ENCODE measurements at places on chromosomes 1 and 21.
A peak's percentile ranks its signal among the peaks of the same experiment; 100 is the strongest.

DNA sequence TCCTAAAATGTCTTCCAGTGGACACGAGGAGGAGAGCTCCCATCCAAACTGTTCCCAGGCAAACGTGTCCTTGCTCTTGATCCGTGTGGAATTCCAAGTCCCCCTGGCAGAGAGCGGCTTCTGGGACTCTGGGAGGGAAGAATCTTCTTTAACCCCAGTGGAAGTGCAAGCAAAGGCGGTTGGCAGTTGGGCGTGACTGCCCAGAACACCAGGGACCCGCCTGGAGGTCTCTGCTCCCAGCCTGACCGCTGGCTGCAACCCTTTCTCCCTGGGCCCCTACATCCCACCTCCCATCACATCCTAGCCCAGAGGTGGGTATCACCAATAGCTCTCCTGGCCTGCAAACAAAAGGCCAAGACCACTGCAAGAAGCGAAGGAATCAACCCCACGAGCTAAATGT is 17.8 kb downstream of the CASZ1 start:
- no peak for DNase-seq

DNA sequence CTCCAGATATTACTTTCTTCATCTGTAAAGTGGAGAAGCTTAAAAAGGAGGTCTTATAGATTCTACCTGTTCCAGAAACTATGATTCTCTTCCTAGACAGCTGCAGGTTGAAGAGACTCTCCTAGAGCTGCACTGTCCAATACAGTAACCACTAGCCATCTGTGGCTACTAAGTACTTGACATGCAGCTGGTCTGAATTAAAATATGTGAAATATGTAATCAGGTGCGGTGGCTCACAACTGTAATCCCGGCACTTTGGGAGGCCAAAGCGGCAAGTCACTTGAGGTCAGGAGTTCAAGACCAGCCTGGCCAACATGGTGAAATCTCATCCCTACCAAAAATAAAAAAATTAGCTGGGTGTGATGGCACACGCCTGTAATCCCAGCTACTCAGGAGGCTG is 15.8 kb downstream of the APP start:
- no peak for DNase-seq

DNA sequence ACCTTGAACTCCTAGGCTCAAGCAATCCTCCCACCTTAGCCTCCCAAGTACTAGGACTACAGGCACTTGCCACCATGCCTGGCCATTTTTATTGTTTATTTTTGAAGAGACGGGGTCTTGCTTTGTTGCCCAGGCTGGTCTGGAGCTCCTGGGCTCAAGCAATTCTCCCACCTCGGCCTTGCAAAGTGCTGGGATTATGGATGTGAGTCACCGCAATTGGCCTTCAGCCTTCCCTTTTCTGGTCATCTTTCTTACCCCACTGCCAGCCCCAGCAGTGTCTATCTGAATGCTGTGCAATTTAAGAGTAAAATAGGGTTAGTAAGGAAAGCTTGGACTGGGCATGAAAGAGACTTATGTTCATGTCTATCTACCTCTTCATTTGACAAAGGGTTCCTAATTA is 6.1 kb upstream of the KLF17 start:
- DNase-seq, result peak; percentile 5

GRCh38 chr21:15421441-15421881 is 308.3 kb upstream of the USP25 start:
- no peak for DNase-seq

- DNase-seq, result peak; percentile 29
These were observed 131.2 kb downstream of the TGFB2 start for GRCh38 chr1:218476385-218476784.

GRCh38 chr1:15765495-15766194 is 7.0 kb downstream of the FBLIM1 start:
- DNase-seq, result no peak

DNA sequence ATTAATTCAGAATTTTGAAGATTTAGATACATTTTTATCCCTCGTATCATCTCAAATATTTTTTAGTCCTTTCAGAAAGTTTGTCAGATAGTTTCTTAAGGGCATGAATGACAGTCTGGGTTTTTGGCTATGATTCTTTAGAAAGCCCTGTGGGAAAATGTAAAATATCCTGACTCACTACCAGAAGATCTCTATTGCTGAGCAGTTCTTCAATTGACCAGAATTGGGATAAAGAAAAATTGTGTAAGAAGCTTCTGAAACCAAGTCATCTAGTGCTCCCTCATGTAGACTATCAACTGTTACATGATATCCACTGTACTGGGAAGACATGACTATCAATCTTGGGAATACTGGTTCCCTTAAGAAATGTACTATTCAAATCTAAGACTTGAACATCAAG is 608.3 kb upstream of the CHRM3 start:
- DNase-seq, result no peak

DNA sequence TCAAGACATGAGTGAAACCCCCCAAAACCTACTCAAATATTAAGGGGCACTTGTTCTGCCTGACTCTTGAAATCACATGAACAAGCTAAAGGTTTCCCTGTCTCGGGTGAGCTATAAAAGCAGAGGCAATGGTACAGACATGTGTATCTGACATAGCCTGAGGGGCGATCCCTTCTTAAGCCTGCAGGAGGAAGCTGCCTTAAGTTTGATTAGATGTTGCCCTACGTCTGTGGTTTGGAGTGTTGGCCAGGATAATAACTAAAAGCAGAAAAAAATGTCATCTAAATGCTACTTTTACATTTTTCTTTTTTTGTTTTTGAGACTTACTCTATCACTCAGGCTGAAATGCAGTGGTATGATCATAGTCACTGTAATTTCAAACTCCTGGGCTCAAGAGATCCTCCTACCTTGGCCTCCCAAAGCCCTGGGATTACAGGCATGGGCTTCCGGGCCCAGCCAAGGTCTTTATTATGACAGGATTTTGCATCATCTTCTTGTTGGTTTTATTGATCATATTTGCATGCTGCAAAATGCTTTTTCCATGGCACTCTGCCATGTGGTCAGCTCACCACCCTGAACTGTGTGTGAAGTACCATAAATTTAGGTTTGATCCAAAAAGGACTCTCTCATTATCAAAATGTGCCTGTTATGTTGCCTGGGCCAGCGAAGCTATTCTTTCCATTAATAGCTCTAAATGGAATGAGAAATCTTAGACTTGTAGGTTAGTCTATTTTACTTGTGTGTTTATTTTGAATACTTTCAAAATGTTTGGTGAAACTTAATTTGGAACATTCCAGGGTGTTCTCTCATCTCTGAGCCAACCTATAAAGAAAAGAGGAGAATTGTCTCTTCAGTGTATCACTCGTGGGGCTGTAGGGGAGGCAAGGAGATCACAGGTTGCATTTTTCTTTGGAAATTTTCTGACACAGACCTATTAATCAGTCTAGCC is 15.0 kb upstream of the HMGN1 start:
- peak; percentile 47 for DNase-seq

DNA sequence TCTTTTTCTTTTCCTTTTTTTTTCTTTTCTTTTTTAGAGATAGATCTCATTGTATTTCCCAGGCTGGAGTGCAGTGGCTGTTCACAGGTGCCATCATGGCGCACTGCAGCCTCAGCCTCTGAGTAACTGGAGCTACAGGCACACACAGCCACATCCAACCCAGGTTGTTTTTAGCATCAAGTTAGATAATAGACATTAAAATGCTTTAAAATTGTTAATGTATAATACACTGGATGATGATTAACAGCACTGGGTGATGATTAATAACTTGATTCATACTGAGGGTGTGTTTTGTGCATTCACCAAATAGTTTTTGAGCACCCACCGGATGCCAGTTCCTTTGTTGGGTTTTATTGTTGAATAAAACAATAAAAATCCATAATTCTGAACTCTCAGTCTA is 75.2 kb downstream of the BEND5 start:
- DNase-seq, result no peak

GRCh38 chr1:232386294-232386693 is 243.6 kb downstream of the SIPA1L2 start:
- no peak for DNase-seq

DNA sequence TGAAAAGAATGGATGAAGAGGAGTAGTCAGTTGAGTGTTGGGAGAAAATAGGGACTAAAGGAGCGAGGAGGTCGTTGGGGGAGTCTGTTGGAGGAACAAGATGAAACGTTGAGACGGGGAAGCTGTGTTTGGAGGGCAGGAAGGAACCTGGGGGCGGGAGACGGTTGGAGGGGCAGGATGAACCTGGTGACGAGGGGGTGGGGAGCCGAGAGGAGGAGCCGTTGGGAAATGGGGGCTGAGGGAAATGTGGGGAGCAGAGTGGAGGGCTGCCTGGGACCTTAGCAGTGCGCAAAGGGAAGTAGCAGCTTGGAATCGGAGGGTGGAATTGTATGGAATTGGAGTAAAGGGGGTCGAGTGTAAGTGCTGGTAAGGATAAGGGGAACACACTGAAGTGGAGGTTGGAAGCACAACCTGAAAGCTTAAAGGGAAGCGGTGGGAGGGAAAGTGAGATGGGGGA is 630 bp downstream of the MTF2 start:
- DNase-seq, result no peak

DNA sequence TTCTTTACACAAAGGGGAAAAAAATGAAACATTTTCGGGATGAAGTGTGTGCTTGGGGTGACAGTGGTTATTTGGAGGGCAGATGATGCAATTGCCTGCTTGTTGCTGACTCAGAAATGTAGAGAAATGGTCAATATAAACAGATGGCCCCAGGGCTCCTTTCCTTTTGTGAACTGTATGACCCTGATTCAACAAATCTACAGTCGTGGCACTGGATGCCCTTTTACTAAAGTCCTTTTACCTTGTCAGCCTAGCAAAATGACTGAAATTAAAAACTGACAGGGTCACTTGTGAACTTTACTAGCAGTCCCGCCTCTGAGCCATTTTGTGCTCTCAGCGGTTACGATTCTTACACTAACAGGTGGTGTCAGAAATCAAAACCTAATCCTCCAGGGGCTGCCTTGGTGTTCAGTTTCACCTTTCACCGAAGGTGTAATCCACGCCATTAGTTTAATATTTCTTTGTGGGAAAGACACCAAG is 49.8 kb downstream of the GREM2 start:
- DNase-seq, result peak; percentile 38

DNA sequence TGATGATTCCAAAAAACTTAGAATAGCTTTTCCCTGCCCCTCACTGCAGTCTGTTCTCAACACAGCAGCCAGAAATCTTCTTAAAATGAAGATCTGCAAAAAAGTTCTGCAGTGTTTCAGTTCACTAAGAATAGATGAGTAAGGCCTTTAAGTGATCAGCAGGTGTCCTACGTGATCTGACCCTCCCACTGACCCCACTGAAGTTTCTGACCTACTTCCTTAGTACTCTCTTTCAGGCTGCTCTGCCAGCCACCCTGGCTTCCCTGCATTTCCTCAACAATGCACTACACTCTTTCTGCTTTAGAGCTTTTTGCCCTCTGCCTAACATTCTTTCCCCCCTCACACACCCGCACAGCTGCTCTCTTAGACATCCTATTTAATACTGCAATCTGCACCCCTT is 182.5 kb downstream of the AKT3 start:
- peak; percentile 15 for DNase-seq

DNA sequence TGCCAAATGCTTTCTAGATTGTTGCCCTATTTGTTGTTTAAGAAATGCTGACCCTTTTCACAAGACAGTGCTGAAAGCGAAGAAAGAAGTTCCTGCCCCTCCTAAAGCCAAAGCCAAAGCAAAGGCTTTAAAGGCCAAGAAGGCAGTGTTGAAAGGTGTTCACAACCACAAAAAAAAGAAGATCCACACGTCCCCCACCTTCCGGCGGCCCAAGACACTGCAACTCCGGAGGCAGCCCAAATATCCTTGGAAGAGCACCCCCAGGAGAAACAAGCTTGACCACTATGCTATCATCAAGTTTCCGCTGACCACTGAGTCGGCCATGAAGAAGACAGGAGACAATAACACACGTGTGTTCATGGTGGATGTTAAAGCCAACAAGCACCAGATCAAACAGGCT is 55.7 kb downstream of the PSMG1 start:
- no peak for DNase-seq

- no peak for DNase-seq
These were observed 20.8 kb upstream of the LRRC3 start for GRCh38 chr21:44434568-44434925.

DNA sequence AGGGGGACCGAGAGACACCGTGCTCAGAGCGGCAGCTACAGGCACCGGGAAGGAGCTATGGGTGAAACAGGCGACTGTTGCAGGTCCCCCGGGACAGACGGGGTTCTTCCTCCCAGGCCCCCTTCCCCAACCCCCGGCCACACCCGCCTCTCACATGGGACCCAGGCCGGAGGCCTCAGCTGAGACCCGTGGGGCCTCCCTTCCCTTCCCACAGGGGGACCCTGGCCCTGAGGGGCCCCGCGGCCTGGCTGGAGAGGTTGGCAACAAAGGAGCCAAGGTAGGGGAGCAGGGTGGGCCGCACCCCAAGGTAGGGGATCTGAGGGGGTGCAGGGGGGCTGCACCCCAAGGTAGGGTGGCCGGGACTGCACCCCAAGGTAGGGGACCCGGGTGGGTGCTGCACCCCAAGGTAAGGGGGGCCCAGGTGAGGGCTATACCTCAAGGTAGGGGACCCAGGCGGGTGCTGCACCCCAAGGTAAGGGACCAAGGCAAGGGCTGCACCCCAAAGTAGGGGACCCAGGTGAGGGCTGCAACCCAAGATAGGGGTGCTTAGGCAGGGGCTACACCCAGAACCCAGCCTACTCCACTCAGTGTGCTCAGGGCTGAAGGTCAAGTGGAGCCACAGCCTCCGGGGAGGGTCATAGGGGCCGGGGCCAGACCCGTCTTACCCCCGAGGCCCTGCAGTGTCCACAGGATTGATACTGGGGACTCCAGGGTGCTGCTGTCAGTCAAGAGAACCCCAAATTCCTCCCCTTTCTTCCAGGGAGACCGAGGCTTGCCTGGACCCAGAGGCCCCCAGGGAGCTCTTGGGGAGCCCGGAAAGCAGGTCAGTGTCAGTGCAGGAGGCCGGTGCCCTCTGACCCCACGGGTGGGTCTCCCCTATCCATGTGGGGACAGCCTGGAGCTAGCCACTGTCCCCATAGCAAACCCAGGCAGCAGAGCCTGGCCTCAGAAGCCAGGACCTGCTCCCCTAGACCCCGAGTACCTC is 22.7 kb downstream of the COL6A2 start:
- DNase-seq, result no peak

DNA sequence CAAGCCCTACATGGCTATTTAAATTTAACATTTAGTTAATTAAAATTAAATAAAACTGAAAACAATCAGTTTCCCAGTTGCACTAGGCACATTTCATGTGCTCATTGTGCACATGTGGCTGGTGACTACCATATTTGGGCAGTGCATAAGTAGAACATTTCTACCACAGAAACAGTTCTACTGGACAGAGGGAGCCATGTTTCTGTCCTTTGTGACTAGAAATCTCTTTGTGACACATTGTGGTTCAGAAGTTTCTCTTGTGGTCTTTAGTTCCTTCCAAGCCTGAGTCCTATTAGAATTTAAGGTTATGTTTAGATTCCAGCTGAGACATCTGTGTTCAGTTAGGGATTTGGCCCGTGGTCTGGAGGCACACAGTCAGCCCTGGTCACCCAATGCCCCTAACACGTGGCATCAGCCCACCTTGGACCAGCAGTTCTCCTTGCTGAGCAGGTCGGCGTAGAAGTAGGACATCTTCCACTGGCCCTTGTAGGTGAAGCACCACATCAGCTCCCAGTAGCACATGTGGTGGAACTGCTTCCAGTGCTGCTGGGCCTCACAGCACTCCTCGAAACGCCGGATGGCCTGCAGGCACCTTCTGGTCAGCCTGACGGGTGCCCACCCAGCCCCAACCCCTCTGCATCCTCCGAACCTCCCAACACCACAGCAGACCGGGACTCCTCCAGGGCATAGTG is 29.1 kb downstream of the TTC39A start:
- DNase-seq, result peak; percentile 91

GRCh38 chr1:179077396-179077795 is 4.5 kb upstream of the TOR3A start:
- DNase-seq, result no peak
